ENCODE measurements at places on chromosomes 3 and 15.

DNA sequence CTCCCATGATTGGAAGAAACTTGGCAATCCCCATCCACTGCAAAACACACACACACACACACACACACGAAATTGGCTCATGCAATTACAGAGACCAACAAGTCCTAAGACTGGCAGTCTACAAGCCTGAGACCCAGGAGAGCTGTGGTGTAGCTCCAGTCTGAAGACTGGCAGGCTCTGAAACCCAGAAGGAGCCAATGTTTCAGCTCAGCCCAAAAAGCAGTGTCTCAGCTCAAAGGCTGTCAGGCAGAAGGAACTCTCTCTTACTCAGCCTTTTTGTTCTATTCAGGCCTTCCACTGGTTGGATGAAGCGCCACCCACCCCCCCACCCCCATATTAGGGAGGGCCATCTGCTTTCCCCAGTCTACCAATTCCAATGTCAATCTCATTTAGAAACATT is 32.1 kb downstream of the MESD start:
- DNase-seq, result no peak

- no peak for DNase-seq
Observed at GRCh38 chr15:85542895-85543331, 162.5 kb downstream of the AKAP13 start.

DNA sequence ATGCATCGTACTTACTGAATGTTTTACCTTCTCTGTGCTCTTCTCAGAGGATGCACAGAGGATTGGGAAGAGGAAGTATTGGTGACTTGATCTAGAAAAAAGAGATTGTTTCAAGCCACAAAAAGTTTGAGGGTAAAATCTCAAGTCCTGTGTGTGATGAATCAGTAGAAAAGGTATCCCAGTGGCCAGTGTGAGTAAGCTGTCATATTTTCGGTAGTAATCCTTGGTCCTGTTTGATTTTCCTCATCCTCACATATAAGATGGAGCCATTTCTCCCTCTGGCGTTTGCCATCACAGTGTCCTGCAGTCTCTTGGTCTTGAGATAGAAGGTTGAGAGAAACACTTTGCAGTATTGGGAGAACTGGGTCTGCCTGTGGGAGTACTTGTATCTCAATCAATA is 166.8 kb downstream of the LPP start:
- no peak for DNase-seq

DNA sequence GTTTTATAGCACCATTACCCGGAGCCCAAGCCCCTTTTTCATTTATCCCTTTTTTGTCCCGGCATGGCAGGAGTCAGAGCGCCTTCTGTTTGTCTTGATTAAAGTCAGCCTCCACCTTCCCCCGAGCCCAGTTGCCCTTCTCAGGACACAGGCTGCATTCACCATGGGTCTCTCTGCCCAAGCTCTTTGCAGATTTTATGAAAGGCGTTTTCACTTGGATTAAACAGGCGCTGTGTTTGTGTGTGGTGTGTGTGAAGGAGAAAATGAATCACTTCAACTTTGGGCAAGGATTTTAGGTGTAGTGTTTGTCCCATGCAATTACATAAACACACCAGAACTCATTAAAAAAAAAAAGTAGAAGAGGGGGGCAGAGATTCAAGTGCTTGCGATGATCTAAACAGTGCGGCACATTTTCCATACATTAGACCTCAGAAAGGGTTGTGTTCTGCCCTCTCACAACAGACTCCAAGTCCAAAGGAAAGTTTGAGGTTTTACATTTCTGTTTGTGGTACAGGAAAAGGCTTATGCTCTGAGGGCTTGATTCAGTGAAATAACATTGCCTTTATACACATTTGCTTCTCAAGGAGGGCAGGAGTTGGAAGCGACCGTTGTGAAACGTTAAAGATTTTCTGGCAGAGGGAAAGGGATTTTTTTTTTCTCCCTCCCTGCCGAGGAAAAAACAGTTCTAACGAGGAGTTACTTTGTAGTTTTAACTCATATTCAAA is 14.5 kb upstream of the IL16 start:
- DNase-seq, result no peak

DNA sequence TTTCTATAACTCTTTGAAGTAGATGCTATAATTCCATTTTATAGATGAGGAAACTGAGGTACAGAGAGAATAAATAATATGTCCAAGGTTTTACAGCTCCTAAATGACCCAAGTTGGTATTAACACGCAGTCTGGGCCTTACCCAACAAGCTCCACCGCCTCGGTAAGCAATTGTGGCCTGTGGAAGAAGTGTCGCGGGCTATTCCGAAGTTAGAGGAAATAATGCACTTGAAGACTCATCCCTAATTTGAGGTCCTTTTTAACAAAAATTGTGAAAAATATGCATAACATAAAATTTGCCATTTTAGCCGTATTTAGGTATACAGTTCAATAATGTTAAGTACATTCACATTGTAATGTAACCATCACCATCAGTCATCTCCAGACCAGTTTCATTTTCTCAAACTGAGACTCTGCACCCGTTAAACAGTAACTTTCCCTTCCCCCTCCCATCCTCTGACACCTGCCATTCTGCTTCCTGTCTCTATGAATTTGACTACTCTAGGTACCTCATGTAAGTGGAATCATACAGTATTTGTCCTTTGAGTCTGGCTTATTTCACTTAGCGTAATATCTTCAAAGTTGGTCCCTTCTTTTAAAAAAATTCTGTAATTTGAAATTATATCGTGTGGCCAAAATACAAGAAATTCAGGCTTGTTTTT is 18.2 kb downstream of the IDH3A start:
- DNase-seq, result no peak

DNA sequence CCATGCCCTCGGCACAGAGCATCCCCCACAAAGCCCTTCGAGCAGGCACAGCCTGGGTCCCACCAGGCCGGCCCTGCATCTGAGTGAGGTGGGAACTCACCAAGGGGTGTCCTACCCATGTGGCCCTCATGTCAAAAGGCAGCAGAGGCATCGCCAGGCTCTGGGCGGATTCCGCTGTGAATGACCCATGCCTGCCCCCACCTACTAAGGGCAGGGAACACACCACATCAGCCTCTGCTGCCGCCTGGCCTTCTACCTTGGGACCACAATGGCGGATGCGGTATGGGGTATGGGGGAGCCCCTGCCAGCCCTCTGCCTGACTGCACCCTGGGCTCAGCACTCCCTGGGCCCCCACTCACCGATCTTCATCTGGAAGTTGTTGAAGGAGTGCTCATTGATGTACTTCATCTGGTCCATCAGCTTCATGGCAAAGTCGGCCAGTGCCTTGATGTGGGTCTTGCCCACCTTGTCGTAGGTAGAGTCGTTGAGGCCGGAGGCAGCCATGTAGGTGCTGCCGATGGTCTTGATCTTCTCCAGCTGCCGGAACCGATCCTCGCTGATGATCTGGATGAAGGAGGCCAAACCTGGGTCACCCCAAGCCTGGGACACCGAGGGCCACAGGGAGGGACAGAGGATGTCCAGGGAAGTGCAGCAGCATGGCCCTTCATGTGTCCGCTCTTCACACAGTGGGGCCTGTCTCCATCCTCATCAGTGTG is 87.8 kb downstream of the SEC22A start:
- no peak for DNase-seq

DNA sequence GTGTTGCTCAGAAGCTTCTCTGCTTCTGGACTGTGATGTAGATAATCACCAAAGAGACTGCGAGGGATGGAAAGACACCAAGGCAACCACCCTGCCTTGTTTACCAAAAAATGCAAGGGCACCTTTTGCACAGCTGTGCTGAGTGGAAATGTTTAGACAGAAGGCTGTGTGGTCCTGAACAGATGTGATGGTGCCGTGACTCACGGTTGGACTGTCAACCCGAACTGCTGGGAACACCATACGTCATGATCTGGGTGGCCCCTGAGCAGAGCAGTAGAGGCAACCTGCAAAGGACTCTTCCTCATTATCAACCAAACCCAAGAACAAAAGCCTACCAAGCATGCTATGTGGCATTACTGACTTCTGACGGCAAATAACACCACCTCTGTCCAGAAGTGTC is 61.3 kb upstream of the LPP start:
- no peak for DNase-seq

DNA sequence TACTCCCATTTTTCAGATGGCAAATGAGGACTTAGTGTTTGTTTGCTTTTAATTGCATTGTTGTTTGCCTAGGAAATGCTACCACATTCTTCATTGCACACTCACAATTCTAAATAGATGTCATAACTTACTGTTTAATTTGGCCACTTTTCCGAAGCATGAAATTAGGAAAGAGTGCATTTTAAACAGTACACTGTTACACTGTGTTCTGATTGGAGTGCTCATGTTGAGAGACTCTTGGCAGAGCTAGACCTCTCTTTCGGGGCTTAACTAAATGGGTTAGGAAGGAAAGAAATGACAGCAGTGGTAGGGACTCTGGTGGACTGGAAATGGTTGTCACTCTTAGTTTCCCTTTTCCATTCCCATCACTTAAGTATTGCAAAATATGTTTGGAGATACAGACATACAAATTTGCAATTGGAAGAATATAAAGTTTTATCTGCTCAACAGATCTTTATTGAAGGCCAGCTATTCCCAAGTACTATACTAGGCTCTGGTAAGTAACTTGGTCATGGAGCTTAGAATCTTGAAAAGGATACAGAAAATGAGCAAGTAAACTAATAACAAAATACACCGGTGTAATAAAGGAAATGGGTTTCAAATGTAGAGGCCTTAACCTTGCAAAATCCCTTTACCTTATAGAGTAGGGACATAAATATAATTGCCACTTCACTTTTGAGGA is 90.2 kb downstream of the DCUN1D1 start:
- no peak for DNase-seq

- no peak for DNase-seq
Observed at GRCh38 chr3:45106874-45107273, 39.3 kb downstream of the CDCP1 start.

- no peak for DNase-seq
Observed at GRCh38 chr3:71831599-71831998, 46.7 kb upstream of the PROK2 start.

DNA sequence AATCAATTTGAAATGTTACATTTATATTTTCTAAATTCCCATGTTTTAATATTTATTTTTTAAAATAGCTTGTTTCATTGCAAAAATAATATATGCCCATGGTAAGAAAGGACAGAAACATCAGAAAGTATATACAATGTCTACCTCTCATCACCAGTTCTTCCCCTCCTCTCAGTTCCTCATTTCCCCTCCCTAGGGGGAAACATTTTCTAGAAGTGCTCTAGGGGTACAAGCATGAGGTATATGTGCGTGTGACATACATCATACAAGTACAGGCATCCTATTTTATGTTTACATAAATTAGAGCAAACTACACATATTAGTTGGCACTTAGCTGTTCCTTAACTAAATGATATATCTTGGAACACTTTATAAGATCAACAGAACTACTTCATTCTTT is 189.3 kb upstream of the VEPH1 start:
- DNase-seq, result no peak

- no peak for DNase-seq
Observed at GRCh38 chr15:85730001-85730820, 64.5 kb downstream of the KLHL25 start.

GRCh38 chr3:71129611-71130431 is 453.7 kb downstream of the FOXP1 start:
- no peak for DNase-seq

DNA sequence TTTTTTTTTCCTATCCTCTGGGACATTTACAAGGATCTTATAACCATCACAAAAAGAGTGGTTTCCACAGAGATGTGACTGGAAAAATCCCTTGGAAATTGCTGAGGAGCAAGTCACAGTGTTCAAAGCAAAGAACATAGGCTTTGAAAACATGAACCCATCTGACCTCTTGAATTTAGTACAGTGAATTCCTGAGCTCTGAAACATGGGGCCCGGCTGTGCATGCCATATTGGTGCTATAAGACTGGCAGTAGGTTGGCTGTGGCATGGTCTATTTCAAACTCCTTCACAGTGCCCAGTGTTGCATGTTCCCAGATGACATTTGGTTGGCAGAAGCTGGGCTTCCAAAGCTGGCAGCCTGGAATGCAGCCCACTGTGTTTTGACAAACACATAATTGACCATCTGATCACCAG is 202.2 kb downstream of the TIGIT start:
- DNase-seq, result no peak

DNA sequence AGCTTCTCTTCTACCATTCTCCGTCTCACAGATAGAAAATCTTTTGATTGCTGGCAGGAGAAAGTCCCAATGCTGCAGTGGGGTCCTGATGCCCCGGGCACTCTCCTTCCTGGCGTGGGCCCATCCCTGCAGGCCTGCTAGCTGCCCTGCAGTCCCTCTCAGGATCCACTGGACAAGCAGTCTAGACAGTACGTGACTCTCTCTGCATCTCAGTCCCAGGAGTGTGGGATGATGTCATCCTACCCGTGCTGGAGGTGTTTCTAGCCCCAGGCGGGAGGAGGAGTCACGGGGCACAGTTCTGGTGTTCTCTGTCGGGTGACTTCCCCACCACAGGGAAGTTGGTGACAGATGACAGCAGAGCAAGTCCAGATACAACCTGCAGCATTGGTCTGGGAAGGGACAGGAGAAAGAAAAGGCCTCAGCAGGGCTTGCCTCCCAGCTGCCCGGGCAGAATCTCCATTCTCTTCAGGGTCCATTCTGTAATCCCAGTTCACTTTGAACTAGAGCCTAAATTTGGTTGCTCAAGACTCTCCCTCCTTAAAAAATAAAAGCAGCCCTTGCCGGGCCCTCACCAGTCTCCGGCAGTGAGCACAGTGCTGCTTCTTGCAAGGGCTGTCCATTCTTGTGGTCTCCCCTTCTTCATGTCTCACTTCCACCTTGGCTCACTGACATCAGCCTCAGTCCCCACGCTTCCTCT is 30.6 kb downstream of the SLC28A1 start:
- DNase-seq, result no peak

DNA sequence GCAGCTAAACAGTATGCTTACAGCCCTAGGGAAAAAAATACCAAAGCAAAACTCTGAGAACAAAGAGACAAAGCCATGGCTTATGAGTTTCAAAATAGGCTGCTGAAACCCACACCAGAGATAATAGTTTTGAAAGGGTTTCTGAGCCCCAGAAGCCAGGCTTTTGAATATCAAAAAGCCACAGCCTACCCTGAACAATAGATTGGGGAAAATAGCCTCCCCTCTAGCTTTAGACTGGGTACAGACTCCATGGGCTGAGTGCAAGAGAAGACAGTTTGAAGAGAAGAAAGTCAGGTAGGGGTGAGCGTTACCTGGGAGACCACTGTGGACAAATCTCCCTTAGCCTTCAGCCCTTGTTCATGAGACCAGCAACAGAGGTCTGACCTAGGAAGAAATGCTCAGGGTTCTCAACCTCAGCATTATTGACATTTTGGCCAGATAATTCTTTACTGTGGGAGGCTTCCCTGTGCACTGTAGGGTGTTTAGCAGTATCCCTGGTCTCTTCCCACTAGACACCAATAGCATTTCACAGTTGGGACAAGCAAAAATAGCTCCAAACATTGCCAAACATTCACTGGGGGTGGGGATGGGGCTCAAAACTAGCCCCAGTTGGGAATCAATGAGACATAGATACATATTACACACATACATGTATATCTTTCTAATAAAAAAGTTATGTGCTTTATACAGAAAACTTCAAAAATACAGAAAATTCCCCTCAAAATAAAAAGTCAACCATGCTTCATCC is 11.6 kb upstream of the TAFA4 start:
- DNase-seq, result no peak

GRCh38 chr3:2372306-2372705 is 273.6 kb downstream of the CNTN4 start:
- no peak for DNase-seq

Data from NCI-H187 treated with DMSO at 0.1 percent for 48 hours (cell line).